Activated CD8-positive, alpha-beta T cell treated with anti-CD3 and anti-CD28 coated beads for 36 hours (primary cell): ENCODE measurements at places on chromosomes 4 and X. TPM values are rescaled to one million over a fixed set of nuclear protein-coding genes. Genes with fewer than 3 reads are reported as not detected.

- no peak overlapping the region for H3K27ac ChIP-seq
- no peaks in the 10 kb centered on the region for H3K27me3 ChIP-seq
- DNase-seq = no peak
- H3K36me3 ChIP-seq = no peaks in the 10 kb centered on the region
- H3K4me3 ChIP-seq = no peak overlapping the region
These were observed 71.0 kb downstream of the TMA16 start for GRCh38 chr4:163565226-163566135.

NWD2 gene
- total RNA-seq = not detected

DNA sequence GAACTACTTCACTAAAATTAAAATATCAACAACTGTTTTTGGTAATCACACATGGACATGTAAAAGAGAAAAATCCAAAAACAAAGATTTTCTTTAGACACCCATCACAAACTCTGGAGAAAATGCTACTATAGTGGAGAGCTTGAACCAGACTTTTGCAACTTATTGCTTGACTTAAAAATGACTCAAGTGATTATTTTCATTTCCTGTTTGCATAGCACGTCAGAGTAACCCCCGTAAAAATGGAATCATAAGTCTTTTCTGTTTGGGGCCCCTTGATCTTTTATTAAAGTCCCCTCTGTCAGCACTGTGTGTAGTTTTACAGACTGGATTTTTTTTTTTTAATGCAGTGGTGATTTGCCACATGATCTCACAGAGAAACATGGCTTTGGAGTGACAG is 79.5 kb downstream of the PRKG2 start:
- H3K36me3 ChIP-seq = no peaks in the 10 kb centered on the region
- no peaks in the 10 kb centered on the region for H3K4me1 ChIP-seq
- no peak overlapping the region for H3K4me3 ChIP-seq
- H3K27ac ChIP-seq = no peak overlapping the region
- no peak for DNase-seq

DNA sequence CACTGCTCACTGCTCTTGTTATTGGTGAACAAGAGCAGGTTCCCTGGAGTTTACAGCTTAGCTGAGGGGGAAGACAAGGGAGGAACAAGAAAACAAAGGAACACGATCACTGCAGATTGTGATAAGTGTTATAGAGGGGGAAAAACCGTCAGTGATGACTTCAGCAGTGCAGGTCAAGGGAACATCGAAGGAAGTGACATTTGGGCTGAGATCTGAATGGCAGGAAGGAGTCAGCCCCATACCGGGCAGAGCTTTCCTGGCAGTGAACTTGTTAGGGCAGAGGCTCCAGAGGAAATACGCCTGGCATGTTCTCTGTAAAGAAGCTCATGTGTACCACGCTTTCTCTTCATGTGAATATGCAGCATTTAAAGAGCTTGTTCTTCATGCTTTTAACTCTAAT is 78.1 kb downstream of the LDB2 start:
- no peak overlapping the region for H3K4me3 ChIP-seq
- no peaks in the 10 kb centered on the region for H3K4me1 ChIP-seq
- H3K36me3 ChIP-seq = no peaks in the 10 kb centered on the region
- H3K27ac ChIP-seq = no peak overlapping the region
- no peak for DNase-seq

DNA sequence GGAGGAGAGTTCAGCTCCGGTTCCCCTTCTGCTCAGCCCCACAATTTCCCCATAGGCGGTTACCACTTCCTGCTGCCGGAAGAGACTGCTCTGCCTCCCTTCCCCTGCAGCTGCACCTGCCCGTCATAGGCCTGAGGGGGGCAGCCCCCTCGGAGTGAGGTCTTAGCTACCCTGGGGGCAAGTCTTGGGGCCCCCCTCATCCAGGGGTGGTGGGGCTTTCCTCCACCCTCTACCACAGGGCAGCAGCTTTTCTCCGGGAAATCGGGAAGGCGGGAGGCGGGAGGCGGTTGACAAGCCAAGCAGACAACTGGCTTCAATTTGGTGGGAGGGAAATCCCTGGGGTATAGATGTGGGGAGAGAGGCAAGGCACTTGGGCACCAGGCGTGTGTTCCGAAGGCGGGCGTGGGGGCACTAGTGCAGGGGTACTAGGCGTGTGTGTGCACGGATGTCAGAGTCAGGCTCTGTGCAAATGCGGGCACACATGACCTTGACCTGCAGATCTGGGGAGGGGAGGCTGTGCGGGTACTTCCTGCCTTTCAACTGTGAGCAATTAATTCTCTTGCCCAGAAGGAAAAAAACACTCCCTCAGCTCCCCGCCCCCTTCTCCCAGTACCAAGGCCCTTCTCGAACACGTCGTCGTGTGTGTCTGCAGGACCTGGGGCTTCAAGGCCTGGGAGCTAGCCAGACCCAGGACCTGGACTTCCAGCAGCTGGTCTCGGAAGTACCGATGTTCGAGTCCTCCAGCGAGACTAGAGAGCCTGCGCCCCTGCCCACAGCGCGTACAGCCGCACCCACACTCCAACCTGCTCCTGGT is 1.0 kb upstream of the ARHGAP4 start:
- H3K4me1 ChIP-seq = peaks cover 32% of the 10 kb centered on the region
- peak overlapping the region; percentile 88 for H3K4me3 ChIP-seq
- peak overlapping the region; percentile 99 for H3K27ac ChIP-seq
- DNase-seq = peak; percentile 84
- peaks cover 46% of the 10 kb centered on the region for H3K36me3 ChIP-seq
- no peaks in the 10 kb centered on the region for H3K27me3 ChIP-seq

GRCh38 chr4:188107931-188108843 is 1.2 kb downstream of the TRIML2 start:
- no peak for DNase-seq
- H3K27me3 ChIP-seq = no peaks in the 10 kb centered on the region
- H3K4me1 ChIP-seq = no peaks in the 10 kb centered on the region
- H3K4me3 ChIP-seq = no peak overlapping the region
- H3K27ac ChIP-seq = no peak overlapping the region
- H3K36me3 ChIP-seq = no peaks in the 10 kb centered on the region

- H3K36me3 ChIP-seq = no peaks in the 10 kb centered on the region
- no peaks in the 10 kb centered on the region for H3K27me3 ChIP-seq
- peak overlapping the region; percentile 61 for H3K27ac ChIP-seq
- peaks cover 5% of the 10 kb centered on the region for H3K4me1 ChIP-seq
- no peak for DNase-seq
These were observed 100.2 kb upstream of the JADE1 start for GRCh38 chr4:128709268-128709667.

GRCh38 chr4:51943221-51943620 is 76.9 kb downstream of the LRRC66 start:
- H3K27me3 ChIP-seq = peaks cover 3% of the 10 kb centered on the region
- no peaks in the 10 kb centered on the region for H3K4me1 ChIP-seq
- H3K36me3 ChIP-seq = no peaks in the 10 kb centered on the region

TRIM75 gene
- not detected for total RNA-seq

FOXO4 gene
- total RNA-seq = 6.0 TPM

DNA sequence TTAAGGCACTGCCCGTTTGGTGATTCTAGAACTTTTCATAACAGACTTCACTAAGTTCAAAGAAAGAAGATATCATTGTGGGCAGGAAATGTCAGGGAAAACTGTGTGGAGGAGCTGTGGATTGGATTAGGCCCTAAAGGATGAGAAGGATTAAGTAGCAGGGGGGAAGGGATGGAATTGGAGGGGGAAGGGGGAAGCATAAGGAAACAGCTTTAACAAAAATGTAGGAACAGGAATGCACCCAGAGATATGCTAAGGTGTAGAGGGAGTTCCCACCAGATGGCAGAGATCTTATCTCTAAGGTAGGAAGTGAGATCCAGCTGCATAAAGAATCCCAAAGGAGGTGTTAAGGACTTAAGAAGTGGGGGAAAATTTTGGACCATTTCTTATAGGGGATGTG is 114.5 kb downstream of the LARP7 start:
- H3K4me3 ChIP-seq = no peak overlapping the region
- no peaks in the 10 kb centered on the region for H3K4me1 ChIP-seq
- H3K36me3 ChIP-seq = no peaks in the 10 kb centered on the region
- peaks cover 11% of the 10 kb centered on the region for H3K27me3 ChIP-seq

F8A3 gene
- total RNA-seq = 11.0 TPM

ETDB gene
- not detected for total RNA-seq

DNA sequence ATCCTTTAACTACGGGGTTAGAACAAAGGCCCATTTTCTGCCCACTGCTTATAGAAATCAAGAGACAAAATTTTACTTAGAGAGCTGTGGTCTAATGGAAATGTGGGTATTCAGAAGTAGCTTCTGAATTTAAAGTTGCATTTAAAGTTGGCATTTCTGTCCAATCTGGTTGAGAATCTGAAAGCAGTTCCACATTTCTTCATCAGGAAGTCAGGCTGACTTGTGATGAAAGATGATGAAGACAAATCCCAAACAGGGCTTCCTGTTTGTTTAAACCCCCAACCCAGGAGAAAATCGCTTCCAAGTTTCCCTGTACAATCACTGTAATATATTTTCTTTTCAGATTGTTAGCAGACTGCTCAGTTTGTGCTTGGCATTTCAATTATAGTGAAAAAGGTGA is 345.3 kb downstream of the SPRY1 start:
- no peak overlapping the region for H3K27ac ChIP-seq
- no peaks in the 10 kb centered on the region for H3K4me1 ChIP-seq
- H3K36me3 ChIP-seq = no peaks in the 10 kb centered on the region
- no peak for DNase-seq
- H3K27me3 ChIP-seq = peaks cover 3% of the 10 kb centered on the region
- H3K4me3 ChIP-seq = no peak overlapping the region

RBM47 gene
- 0.13 TPM for total RNA-seq

SHROOM2 gene
- not detected for total RNA-seq

DMD gene
- 0.27 TPM for total RNA-seq

- peaks cover 6% of the 10 kb centered on the region for H3K36me3 ChIP-seq
- H3K4me1 ChIP-seq = no peaks in the 10 kb centered on the region
- H3K4me3 ChIP-seq = no peak overlapping the region
- no peak for DNase-seq
These were observed 12.2 kb downstream of the ANXA5 start for GRCh38 chr4:121684561-121684960.

RRH gene
- not detected for total RNA-seq

DNA sequence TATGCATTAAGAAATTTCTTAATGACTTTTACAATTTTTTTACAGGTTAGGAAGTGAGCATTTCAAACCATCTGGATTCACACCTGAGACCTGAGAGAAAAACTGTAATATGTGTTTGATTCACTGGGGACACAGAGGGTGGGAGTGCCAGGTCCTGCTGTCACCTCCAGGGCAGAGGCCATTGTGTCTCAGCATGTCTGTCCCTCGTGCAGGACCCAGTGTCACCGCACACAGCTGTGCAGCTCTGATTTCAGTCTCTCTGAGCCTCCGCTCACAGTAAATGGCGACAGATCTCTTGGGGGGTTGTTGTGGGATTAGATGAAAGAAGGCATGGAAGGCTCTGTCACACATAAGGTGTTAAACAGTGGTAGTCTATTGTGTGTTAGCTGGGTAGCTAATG is 23.0 kb upstream of the CLDN24 start:
- no peak overlapping the region for H3K4me3 ChIP-seq
- peaks cover 13% of the 10 kb centered on the region for H3K27me3 ChIP-seq
- peaks cover 13% of the 10 kb centered on the region for H3K4me1 ChIP-seq

- no peaks in the 10 kb centered on the region for H3K36me3 ChIP-seq
- no peak overlapping the region for H3K27ac ChIP-seq
- peaks cover 4% of the 10 kb centered on the region for H3K27me3 ChIP-seq
- DNase-seq = peak; percentile 56
- no peaks in the 10 kb centered on the region for H3K4me1 ChIP-seq
These were observed 138.0 kb downstream of the RBMX2 start for GRCh38 chrX:130539721-130540321.

C4orf50 gene
- total RNA-seq = 0.07 TPM

DNA sequence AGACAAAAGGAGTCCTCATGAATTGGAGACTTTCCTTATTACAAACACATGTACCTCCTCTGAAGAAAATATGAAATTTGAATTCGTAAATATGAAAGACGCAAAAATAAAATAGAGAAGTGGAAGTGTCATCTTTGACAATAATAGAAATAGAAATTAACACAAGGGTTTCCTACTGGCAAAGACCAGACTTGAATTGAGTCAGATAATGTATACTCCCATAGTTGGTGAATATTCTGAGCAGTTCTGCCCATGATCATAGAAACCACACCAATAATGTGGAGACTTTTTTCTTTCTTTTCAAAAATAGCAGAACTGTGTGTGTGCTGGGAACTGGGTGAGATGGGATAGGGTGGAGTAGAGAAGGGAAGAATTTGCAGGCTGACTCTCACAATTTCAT is 277.7 kb upstream of the TET2 start:
- peaks cover 5% of the 10 kb centered on the region for H3K27me3 ChIP-seq
- no peak for DNase-seq
- no peaks in the 10 kb centered on the region for H3K4me1 ChIP-seq
- H3K36me3 ChIP-seq = no peaks in the 10 kb centered on the region
- no peak overlapping the region for H3K27ac ChIP-seq
- no peak overlapping the region for H3K4me3 ChIP-seq

GRCh38 chr4:182960746-182961145 is 43.6 kb upstream of the DCTD start:
- H3K27me3 ChIP-seq = peaks cover 12% of the 10 kb centered on the region
- no peak overlapping the region for H3K27ac ChIP-seq
- no peak overlapping the region for H3K4me3 ChIP-seq
- no peaks in the 10 kb centered on the region for H3K36me3 ChIP-seq
- DNase-seq = no peak

DNA sequence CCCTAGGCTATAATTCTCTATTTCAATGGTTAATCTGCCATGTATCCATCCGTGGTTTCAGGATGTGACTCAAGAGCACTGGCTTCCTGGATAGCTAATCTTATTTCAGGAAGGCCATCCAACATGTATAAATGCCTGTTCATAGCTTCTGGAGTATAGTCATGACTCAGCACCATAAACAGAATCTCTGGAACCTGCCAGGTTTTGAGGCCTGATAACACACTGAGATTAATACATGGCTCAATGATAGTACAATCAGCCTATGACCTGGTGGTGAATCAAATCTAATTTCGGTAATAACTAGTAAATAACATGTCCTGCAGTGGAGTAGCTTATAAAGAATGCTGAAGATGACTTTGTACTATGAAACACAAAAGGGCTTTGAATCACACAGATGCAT is 5.7 kb upstream of the IL13RA2 start:
- no peaks in the 10 kb centered on the region for H3K27me3 ChIP-seq
- no peaks in the 10 kb centered on the region for H3K4me1 ChIP-seq
- no peaks in the 10 kb centered on the region for H3K36me3 ChIP-seq
- H3K4me3 ChIP-seq = no peak overlapping the region
- no peak for DNase-seq

GRCh38 chr4:146342600-146343192 is 128.4 kb downstream of the REELD1 start:
- H3K27me3 ChIP-seq = no peaks in the 10 kb centered on the region
- H3K27ac ChIP-seq = no peak overlapping the region
- no peaks in the 10 kb centered on the region for H3K36me3 ChIP-seq
- peaks cover 14% of the 10 kb centered on the region for H3K4me1 ChIP-seq
- peak; percentile 60 for DNase-seq
